HT-29 (cell line): ENCODE measurements at places on chromosomes 7 and 10. TPM values are rescaled to one million over a fixed set of nuclear protein-coding genes. Genes with fewer than 3 reads are reported as not detected.

DNA sequence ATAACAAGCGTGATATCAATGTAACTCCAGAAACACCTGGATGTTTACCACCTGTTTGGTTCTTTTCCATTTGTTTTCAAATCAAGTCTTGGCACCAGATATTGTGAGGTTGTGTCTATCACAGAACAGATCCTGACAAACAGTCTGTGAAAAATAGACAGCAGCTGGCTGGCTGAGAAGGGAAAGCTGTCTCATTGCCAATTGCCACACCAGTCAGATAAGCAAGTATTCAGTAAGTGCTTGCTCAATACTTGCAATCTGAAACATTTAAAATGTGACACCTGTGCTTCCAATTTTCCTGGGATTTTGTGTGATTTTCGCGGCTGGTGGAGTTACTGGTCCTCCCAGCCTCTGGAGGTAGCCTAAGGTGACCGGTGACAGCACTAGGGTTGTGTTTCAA is 147.9 kb upstream of the MYO3A start:
- no peak for DNase-seq

SFTPA1 gene
- total RNA-seq: not detected in 2 replicates

GRCh38 chr7:44994877-44995554 is 5.0 kb upstream of the CCM2 start:
- no peak for DNase-seq

DNA sequence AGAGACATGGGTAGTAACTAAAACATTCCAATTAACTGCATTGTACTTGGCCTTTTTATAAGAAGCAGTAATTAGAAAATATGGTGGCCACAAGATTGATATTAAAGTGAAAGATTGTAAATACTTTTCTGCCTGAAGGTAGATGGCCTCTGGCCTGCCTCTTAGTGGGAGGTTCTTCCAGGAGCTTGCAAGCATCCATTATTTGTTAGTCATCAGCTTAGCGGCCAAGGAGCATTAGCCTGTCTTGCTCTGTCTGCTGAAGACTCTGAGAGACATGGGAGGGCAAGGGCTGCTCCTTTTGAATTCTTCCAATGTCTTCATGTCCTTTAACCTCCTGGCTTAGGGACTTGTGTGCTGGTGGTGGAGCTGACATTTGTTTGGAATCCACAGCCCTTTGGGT is 80.4 kb downstream of the TCF7L2 start:
- DNase-seq: no peak

AKR1C2 gene
- 15.5 and 15.8 TPM in 2 replicates for total RNA-seq

CTNNA3 gene
- total RNA-seq: not detected in 2 replicates

- no peak for DNase-seq
Observed at GRCh38 chr10:125340903-125341302, 180.5 kb upstream of the CTBP2 start.

MSMB gene
- not detected in 2 replicates for total RNA-seq

GRCh38 chr10:132117146-132117545 is 51.4 kb downstream of the JAKMIP3 start:
- no peak for DNase-seq

GRCh38 chr7:117698018-117698417 is 175.2 kb downstream of the CTTNBP2 start:
- no peak for DNase-seq

DNA sequence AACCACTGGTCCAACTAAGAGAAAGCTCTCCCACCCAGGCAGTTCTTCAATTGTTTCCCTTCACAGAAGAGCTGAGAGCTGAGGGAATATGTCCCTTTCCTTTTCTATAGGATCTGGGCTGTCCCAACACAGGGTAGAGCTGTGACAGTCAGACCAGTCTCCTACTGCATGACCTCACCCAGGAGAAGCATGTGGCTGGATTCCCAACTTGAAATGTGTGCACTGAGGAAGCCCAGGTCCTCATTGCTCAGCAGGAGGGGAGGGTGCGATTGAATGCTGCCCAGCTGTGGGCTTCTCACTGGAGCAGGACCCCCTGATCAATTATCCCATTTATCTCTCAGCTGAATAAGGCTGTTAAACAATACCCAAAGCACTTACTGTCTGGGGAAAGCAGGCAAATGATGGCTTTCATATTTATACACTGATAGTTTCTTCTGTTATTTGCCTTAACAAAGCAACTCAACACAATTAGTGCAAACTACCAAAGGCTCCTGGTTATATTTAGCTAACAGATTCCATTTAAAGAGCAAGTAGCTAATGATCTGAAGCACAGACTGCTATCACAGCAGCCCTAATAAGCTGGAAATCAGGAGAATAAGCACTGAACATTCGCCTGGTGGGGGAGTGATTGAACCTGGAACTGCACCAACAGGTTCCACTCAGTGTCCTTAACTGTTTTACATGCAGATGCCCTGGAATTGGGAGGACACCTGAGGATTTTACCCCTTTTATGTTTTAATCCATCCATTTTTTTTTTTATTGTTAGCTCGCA is 508.8 kb downstream of the CCSER2 start:
- DNase-seq: no peak

EIF4EBP2 gene
- 15.8 and 17.7 TPM in 2 replicates for total RNA-seq

- DNase-seq: no peak
Observed at GRCh38 chr7:41809529-41809939, 106.6 kb upstream of the INHBA start.

GRCh38 chr7:41624818-41625217 is 78.1 kb downstream of the INHBA start:
- no peak for DNase-seq

GDI2 gene
- total RNA-seq: 185 and 211 TPM in 2 replicates

SEMA3A gene
- 7.2 and 9.4 TPM in 2 replicates for total RNA-seq

DNA sequence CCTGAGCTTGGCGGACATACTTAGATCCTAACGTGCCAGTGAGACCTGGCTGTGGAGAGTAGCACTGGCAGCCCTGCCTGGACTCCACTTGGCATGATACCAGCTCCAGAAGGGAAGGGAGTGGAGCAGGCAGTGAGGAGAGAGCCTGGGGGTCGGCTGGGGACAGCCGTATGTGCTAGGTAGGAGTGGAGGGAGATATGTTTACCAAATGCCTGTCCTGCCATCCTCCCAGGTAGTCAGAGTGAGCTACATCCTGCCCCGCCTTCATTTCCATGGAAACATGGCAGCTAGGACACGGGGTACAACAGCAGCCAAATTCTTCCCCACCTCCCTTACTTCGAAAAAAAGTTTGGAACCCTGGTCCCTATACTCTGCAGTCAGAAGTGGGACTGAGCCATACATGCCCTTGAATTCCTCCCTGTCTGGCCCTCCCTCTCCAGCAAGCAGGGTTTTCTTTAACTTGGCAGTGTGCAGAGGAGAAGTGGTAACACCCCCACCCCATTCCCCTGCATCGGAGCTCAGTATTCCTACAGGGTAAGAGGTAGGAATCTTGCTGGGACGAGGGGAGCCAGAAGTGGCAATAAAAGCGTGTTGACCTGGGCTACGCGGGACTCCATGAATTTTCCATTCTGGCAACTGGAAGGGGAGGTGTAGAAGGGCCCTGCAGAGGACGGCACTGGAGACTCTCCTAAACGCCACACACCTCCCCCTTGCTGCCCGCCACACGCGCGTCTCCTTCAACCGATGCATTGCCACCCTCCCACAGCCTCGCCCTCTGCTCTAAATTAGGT is 20.0 kb upstream of the SMO start:
- no peak for DNase-seq

SLC18A2 gene
- not detected in 2 replicates for total RNA-seq

CDC14C gene
- not detected in 2 replicates for total RNA-seq

DNA sequence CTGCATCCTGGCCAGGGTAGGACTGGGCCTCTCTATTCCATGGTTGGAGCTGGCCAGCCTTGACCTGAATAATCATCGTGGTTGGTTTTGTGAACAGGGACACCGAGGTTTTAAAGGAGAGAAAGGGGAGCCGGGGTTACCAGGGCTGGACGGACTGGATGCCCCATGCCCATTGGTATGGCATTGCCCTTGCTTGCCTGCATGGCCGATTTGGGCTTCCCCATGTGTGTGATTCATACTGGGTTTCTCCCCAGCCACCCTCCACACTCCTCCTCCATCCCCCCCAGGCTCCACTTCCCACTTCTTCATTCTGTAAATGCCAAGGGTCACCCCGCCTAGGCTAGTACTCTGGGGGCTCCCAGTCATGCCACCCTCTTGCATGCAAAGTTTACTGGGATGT is 98.8 kb upstream of the MACROH2A2 start:
- DNase-seq: no peak

- no peak for DNase-seq
Observed at GRCh38 chr7:150910996-150911422, 58.7 kb downstream of the AOC1 start.

DNA sequence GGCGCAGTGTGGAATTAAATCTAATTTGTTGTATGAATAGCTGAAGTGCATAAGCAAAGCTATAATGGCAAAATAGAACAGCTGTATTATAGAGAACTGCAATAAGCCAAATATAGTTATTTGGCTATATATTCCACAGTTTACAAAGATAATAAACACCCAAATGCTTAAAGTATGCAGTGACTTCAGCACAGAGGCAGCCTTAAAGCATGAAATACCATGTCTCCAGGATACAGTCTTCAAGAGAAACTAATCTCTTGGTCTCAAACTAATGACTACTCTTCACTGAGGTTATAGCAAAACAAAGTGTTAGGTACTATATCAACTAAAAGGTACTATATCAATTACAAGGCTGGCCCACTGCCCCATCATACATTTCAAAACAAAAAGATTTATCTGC is 48.0 kb downstream of the NT5C2 start:
- no peak for DNase-seq

LLCFC1 gene
- total RNA-seq: not detected in 2 replicates

TMEM178B gene
- 2.1 and 2.3 TPM in 2 replicates for total RNA-seq

GRCh38 chr7:53387515-53387914 is 352.1 kb downstream of the POM121L12 start:
- DNase-seq: no peak

GRCh38 chr7:47273974-47274766 is 307.7 kb downstream of the TNS3 start:
- DNase-seq: no peak

- DNase-seq: no peak
Observed at GRCh38 chr10:2951235-2951835, 116.0 kb upstream of the PFKP start.

DNA sequence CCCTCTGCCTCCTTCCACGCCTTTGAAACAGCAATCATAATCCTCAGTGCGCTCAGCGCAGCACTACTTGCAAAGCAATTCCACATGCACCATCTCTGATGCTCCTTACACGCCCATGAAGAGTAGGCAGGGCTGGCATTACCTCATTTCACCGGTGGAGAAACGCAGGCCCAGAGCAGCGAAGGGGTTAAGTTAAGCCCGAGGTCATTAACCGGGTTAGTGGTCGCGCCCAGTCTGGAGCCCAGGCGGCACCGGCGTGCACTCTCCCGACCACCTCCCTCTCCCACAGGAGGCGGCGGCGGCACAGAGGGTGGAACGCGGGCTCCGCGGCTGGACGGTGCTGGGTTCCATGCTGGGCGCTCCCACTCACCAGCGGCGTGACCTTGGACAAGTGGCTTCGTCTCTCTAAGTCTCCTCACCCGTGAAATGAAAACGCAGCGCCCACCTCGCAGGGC is 515 bp downstream of the FASTK start:
- peak; percentile 48 for DNase-seq

DNA sequence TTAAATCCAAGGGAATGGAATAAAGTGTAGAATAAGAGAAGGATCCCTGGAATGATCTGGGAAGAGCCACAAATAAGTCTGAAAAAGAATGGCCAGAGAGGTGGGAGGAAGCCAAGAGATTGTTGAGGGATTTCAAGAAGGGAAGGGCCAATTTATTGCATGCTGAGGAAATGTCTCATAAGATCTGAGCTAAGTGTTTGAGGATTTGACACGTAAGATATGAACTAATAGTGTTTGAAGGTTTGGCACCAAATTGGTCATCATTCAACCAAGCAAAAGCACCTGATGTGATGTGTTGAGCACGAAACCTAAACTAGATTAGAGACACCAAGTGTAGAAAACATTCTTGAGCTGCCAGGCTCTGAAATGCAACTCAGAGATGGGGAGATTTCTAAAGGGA is 97.9 kb downstream of the TSPAN12 start:
- no peak for DNase-seq

GRCh38 chr7:16691241-16691640 is 45.3 kb downstream of the BZW2 start:
- DNase-seq: no peak

DNA sequence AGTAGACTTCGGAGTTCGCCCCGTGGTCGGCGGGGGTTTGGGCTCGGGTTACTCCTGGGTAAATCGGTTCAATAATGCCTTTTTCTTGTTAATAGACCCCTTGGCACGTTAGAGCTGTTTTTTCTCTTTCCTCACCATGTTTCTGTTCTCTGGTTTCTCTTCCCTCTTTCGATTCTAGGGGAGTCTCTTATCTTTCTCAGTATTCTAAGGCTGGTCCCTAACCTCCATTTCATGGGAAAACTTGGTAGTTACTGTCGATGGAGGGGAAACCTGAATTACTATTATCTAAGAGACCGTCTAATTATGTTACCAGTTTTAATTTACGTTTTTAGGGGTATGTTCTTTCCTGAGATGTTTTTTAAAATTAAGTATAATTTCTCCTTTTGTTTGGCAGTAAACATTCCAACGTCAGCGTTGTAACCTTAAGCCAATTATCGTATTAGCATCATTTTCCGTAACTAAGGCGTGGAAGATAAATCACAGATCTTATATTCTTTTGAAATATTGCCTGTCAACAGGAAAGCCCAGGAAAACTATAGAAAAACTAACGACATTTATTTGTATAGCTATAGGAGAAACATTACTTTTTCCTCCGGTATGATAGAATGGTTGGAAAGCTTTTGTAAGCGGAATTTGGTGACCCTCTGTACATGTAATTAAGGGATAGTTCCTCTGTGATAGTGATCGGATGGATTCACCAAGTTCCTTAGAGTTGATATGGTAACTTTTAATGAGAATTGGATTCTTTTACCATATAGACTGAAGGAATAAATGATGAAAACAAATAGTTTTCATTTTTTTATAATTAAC is 847 bp downstream of the BTAF1 start:
- DNase-seq: peak; percentile 43

ACTL6B gene
- total RNA-seq: 0.13 TPM in 1 of 2 replicates, not detected in the other

- DNase-seq: no peak
Observed at GRCh38 chr10:90138844-90139243, 437.5 kb downstream of the KIF20B start.

ABI1 gene
- 27.0 and 30.1 TPM in 2 replicates for total RNA-seq

GRCh38 chr7:24441314-24442027 is 131.8 kb upstream of the PALS2 start:
- DNase-seq: no peak

GRCh38 chr7:130461272-130461671 is 20.5 kb upstream of the CEP41 start:
- no peak for DNase-seq

BAG3 gene
- total RNA-seq: 15.3 and 18.5 TPM in 2 replicates

DNA sequence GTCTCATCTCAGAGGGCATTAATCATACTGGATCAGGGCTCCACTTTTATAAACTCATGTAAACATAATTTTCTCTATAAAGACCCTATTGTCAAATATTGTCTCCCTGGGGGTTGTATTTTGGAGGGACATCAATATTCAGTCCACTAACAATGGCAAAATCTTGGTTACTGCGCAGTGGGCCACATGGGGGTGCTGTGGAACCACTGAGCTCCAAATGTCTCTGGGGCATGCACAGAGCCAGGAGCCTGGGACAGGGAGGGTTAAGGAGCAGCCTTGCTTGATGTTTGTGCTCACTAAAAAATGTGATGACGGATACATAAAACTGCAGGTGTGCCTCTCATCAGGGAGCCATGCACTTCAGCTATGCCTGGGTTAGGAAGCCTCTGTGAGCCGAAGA is 62.1 kb upstream of the PRSS58 start:
- peak; percentile 19 for DNase-seq
